ENCODE measurements at places on chromosomes 2 and 18.

DNA sequence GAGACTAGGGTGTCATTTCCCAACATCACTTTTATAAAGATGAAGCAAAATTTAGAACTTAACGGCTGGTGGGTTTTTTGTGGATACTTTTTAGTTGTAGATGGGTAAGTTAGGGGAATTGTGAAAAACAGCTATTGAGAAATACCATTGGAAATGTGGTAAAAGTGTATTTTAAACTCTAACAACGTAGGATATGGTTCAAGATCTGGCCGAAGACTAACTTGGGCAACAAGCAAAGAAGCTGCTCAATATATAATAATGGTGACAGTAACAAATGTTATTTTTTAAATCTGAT, 1.6 kb downstream of the DNAH7 start:
- no peak for DNase-seq

DNA sequence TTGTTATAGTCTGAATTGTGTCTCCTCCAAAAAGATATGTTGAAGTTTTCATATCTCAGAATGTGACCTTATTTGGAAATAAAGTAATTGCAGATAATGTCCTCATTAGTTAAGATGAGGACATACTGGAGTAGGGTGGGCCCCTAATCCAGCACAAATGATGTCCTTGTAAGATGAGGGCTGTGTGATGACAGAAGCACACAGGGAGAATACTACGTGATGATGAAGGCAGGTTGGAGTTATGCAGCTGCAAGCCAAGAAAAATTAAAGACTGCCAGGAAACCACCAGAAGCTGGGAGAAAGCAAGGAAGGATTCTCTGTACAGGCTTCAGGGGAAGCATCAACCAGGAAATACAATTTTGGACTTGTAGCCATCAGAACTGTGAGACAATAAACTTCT, 58.3 kb upstream of the PNPT1 start:
- DNase-seq = no peak

- DNase-seq = no peak
Measured at GRCh38 chr2:76953733-76954347, 568.3 kb downstream of the LRRTM4 start.

- DNase-seq = no peak
Measured at GRCh38 chr18:12773369-12773768, 70.5 kb downstream of the PSMG2 start.

GRCh38 chr2:219057709-219058540, 2.8 kb downstream of the IHH start:
- no peak for DNase-seq

DNA sequence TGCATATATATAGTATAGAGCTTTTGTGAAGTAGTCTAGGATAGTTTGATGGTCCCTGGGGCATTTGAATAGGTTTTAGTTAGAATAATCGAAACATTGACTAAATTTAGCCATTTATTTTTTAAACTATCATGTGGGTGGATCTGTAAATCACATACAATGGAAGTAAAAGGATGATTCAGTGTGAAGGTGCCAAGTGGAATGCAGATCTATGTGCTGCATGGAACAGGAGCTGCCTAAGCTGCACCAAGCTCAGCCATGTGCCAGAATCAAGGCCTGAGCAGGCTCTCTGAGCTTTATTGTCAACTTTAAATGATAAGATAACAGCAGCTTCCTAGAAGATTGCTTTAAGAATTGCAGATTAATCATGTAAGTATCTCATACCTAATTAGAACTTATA, 1996.2 kb upstream of the PIK3C3 start:
- no peak for DNase-seq

- no peak for DNase-seq
Measured at GRCh38 chr2:138819964-138820363, 39.8 kb upstream of the NXPH2 start.

DNA sequence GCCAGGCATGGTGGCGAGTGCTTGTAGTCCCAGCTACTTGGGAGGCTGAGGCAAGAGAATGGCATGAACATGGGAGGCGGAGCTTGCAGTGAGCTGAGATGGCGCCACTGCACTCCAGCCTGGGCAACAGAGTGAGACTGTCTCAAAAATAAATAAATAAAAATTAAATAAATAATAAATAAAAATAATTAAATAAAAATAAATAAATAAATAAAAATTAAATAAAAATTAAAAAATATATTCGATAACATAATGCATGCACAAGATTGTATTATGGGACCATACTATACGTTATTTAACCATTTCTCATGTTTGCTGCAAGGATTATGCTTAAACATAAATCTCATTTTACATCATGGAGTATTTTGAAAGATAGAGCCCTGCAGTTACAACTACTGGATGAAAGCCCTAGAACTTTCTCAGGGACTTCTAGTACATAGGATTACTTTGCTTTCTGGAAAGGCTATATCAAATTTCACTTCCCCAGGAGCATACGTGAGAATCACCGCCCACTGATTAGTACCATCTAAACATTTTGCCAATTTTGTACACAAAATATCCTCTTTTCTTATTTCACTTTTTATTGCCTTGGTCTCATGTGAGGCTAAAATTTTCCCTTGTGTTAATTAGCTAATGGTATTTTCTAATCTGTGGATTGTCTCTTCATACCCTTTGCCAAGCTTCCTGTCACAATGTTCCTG, 234.3 kb upstream of the LYPD1 start:
- no peak for DNase-seq

- no peak for DNase-seq
Measured at GRCh38 chr2:205969584-205969983, 116.4 kb downstream of the INO80D start.

DNA sequence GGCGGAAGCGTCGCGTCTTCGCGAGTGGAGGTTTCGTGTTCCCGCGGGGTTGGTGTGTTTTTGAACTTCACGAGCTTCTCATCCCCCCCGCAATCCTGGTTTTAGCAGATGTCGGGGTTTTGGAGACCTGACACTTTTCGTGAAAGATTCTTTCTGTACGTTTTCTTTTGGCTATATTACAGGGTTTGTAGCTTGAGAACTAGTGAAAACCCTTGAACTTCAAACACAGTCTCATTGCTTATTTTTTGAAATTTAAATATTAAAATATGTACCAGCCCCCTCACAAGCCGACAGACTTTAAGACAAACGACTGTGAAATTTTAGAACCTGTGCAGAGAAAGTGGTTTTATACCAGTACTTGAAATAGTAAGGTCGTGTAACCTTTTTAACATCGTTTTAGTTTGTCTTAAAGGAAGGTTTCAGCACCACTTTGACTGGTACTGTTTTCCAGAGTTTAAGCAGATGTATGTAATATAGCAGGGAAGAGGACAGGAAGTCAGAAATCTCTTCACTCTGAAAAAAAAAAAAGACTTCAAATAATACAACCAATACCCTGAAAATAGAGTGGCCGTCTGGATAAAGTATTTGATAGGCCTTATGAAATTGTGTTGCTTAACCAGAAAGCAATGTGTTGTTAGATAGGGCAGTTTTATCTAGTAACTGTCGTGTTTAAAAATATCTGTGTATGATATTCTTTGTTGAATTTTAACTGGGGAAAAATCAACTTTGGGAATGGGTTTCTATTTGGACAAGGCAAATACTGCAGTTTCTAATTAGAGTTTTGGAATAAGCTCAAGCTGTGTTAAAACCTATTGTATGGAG, 1.4 kb downstream of the SPATS2L start:
- no peak for DNase-seq

Measured in esophagus squamous epithelium (tissue), 5 donors.